ENCODE measurements at places on chromosomes 12 and 14. TPM values are rescaled to one million over a fixed set of nuclear protein-coding genes. Genes with fewer than 3 reads are reported as not detected.

DNA sequence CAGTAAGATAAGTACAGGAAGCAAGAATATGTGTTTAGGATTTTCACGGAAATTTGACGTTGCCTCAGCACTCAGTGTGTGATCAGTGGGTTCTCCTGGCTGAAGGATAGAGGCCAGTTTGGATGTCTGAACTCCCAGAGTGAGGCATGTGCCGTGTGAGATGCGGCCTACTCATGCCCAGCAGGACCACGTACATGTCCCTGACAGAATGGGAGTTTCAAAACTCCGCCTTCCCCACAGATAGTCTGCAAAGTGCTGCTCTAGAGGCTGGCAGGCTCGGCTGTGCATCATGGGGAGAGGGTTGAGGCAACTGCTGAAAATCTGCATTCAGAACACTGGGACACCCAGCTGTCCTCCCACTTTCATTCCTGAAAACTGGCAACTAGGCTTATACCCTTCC lies 58.3 kb downstream of the NINJ2 start:
- DNase-seq, result no peak

DNA sequence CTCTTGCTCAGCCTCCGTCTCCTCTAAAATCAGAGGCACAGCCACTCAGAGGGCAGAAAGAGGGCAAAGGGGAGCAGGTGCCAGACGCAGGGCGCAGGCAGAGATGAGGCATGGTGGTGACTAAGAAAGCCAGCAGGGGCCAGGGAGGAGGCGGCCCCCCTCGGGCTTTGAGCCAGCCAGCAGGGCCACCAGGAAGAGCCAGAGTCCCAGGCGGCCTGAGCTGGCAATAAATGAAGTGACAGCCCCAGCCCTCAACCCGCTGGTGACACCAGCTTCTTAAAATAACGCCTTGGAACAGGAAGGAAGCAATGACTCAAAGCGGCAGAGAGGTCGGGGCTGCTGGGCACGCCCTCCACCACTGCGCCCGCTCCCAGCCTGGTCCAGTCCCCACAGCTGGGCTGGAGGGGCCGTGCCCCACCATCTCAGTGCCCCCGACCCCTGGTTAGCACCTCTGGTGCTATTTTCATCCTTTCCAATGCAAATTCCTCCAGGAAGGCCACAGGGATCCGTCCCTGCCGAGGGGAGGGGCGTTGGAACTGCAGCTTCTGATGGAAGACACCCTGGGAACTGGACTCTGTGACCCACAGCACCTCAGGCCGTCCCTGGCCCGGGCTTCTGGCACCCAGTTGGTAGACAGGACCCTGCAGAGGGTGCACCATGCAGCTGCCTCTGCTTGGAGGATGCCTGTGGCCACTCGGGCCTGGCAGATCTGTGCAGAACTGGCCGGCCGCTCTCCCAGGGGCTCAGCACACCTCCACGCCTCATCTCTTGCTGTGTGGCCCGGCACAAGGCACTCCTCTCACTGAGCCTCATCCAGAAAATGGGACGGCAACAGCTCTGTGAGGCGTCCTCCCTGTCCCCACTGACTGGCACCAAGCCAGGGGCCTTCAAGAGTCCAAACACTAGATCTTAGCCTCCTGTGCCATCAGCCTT lies 113.7 kb downstream of the NCOR2 start:
- peak; percentile 92 for DNase-seq

GRCh38 chr14:75022655-75023054 lies 19.9 kb downstream of the EIF2B2 start:
- DNase-seq, result no peak

GRCh38 chr12:21775133-21775820 lies 771 bp upstream of the KCNJ8 start:
- no peak for DNase-seq

- DNase-seq, result no peak
Observed at GRCh38 chr12:76637807-76638206, 78.2 kb upstream of the OSBPL8 start.

- DNase-seq, result no peak
Observed at GRCh38 chr12:53976172-53976822, 1.5 kb upstream of the HOTAIR start.

GRCh38 chr12:111411185-111411764 lies 5.6 kb downstream of the SH2B3 start:
- DNase-seq, result no peak

DNA sequence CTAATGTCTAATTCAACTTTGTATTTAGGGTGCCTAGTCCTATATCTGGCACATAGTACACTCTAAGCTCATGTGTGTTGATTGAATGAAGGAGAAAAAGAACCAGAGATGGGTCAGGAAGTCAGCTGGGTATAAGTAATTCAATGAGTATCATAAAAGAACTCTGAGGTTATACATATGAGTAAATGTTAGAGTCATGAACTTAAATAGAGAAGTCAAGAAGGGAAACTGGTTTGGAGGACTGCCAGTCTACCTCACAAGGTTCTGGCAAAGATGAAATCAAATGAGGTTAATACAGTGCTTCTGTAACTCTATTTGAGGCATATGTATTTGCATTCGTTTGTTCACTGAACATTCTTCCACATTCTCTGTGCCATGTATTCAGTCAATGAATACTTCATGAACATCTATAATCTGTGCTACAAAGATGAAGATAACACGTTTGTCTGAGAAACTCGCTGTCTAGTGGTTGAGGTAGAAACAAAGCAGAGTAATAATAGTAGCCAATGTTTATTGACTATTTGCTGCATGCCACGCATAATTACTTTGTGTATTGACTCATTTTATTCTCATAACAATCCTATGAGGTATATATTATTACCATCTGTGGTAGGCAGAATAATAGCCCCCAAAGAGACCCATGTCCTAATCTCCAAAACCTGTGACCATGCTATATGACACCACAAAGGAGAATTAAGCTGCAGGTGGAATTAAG lies 88.9 kb downstream of the PTGER2 start:
- no peak for DNase-seq

GRCh38 chr14:33949411-33949893 lies 1.4 kb downstream of the EGLN3 start:
- no peak for DNase-seq

DNA sequence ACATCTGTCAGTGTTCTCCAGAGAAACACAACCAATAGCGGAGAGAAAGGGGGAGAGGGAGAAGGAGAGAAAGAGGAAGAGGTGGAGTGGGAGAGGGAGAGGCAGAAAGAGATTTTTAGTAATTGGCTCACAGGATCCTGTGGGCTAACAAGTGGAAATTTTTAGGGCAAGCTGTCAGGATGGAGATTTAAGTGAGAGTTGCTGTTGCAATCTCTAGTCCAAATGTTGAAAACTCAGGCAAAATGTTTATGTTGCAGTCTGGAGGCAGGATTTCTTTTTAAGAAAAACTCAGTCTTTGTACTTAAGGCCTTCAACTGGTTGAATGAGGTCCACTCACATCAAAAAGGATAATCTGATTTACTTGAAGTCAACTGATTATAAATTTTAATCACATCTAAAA lies 12.5 kb upstream of the GLIPR1L2 start:
- DNase-seq, result no peak

The LRFN5 gene
- 0.53 TPM for total RNA-seq

The LMNTD1 gene
- total RNA-seq, result not detected

The SLC4A8 gene
- total RNA-seq, result not detected

The HRK gene
- total RNA-seq, result not detected

The KRT78 gene
- 82.9 TPM for total RNA-seq

Data from suprapubic skin (tissue), 4 donors.